ENCODE measurements at places on chromosomes 5 and 9.

GRCh38 chr5:32326216-32326772 is 13.6 kb upstream of the MTMR12 start:
- H3K4me1 ChIP-seq = peaks cover 5% of the 10 kb centered on the region
- peaks cover 5% of the 10 kb centered on the region for H3K36me3 ChIP-seq
- H3K27ac ChIP-seq = no peak overlapping the region
- no peaks in the 10 kb centered on the region for H3K27me3 ChIP-seq
- H3K4me3 ChIP-seq = no peak overlapping the region

- no peaks in the 10 kb centered on the region for H3K27me3 ChIP-seq
- H3K27ac ChIP-seq = no peak overlapping the region
- no peaks in the 10 kb centered on the region for H3K36me3 ChIP-seq
- no peak overlapping the region for H3K4me3 ChIP-seq
- DNase-seq = no peak
These were observed 7.3 kb upstream of the RGS3 start for GRCh38 chr9:113456235-113456634.

DNA sequence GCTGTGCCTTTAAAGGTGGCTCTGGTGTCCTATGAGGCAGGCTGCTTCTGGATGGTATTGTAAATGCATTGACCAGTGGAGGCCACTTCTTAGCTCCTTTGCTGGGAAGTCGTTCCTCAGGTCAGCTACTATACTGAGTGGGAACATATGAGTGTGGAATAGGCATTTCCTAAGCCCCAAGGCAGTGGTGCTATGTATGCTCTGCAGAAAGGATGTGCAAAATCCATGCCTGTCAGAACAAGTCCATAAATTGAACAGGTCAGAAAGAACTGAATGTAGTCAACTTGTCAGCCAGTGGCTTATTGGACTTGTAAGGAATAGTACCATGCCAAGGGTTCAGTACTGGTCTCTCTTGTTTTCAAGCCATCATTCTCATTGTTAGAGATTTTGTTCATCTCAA is 216.4 kb downstream of the CDH10 start:
- H3K27ac ChIP-seq = no peak overlapping the region
- H3K4me3 ChIP-seq = no peak overlapping the region
- no peaks in the 10 kb centered on the region for H3K27me3 ChIP-seq
- DNase-seq = no peak

DNA sequence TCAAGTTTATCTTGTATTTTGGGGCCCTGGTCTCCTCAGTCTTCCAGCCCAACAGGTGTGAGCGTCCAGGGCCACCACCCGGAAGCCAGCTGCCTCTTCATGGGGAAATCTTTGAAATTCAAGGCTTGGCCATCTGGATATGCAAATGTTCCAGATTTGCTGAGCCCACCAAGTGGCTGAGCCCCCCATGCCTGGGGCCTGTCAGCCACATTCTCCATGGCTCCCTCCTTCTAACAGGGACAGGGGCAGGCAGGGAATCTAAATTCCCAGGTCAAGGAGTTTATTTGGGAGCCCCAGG is 14.2 kb upstream of the CXXC5 start:
- no peaks in the 10 kb centered on the region for H3K27me3 ChIP-seq
- peak overlapping the region; percentile 26 for H3K27ac ChIP-seq
- no peak overlapping the region for H3K4me3 ChIP-seq
- DNase-seq = no peak

- no peaks in the 10 kb centered on the region for H3K4me1 ChIP-seq
- no peak for DNase-seq
- H3K27ac ChIP-seq = no peak overlapping the region
- H3K4me3 ChIP-seq = no peak overlapping the region
- H3K36me3 ChIP-seq = no peaks in the 10 kb centered on the region
These were observed 41.7 kb downstream of the SMIM15 start for GRCh38 chr5:61120534-61120933.

DNA sequence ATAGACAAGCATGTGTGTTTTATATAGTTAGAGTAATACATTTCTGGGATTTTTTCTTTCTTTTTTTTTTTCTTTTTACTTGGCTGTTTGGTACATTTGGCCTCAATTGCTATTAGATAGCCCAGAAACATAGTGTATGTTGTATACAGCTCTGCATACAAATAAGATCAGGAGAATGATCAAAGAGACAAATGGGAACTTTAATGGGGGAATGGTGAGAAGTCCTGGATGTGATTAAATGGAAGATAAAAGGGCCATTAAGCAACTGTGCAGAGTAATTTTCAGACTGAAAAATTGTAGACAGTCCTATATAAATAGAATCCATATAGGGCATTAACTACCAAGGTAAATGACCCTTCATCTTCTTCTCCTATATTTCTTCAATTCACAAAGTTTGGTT is 575.6 kb downstream of the EBF1 start:
- no peak overlapping the region for H3K27ac ChIP-seq
- peaks cover 2% of the 10 kb centered on the region for H3K4me1 ChIP-seq
- H3K27me3 ChIP-seq = no peaks in the 10 kb centered on the region
- no peaks in the 10 kb centered on the region for H3K36me3 ChIP-seq

DNA sequence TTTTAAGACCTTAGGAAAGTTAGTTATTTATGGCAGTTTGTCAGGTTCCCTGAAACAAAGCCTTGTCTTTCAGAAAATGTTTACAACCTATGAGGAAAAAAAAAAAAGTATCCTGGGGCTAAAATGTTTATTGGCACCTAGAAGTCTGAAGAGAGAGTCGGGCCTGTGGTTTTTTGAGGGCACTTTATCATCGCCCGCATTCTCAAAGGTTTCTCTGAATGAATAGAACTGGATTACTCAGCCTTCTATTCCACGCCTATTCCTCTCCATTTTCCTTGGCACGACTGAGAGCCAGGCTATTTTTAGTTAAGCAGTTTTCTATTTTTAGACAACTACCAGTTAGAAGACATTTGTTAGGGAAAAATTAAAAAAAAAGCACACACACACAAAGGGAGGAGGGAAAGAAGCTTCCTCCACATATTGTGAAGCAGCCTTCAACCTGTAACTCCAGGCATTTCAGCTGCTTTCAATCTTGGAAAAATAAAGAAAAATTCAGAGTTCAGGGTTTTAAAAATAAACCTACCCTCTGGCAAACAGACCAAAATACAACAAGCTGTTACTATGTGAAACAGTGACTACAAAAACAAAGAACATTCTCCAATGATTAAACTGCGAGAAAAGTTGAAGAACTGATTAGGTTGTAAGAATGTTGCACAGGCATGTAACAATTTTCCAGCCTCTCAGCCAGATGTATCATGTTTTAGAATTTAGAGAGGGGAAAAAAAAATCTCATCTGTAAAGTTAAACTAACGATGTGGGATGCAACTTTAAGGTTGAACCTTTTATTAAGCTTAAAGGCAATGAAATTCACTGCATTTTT is 97.0 kb downstream of the MEF2C start:
- no peak for DNase-seq
- H3K4me1 ChIP-seq = peaks cover 61% of the 10 kb centered on the region
- no peaks in the 10 kb centered on the region for H3K27me3 ChIP-seq

DNA sequence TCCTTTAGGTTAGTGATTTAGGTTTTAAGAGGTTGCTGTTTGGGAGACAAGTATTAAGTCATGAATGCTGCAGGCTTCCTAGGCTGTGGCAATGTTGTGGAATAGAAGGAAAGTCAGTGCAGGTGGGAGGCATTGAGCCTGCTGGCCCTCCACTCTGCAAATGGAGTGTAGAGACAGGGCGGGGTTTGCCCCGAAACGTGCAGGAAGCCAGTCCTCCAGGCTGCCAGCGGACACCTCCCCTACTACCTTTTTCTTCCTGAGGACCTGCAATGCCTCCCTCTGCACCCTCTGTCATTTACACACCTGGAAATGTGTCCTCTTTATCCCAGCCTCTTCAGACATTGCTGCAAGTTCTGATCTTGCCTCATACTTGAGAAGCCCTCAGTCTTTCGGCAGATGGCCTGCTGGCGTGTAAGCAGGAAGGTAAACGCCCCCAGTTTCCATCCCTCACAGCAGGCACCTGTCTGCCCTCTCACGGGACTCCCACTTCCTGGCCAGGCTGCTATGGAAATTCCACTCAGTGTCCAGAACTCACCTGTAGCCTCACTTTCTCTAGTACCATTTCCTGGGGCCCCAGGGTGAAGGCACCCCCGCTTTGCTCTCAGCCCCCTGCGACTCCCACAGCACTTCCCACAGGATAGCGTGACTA is 81.6 kb upstream of the BOD1 start:
- H3K27ac ChIP-seq = peak overlapping the region; percentile 26
- H3K36me3 ChIP-seq = no peaks in the 10 kb centered on the region
- H3K4me3 ChIP-seq = peak overlapping the region; percentile 7
- H3K27me3 ChIP-seq = no peaks in the 10 kb centered on the region
- peaks cover 18% of the 10 kb centered on the region for H3K4me1 ChIP-seq

- H3K4me1 ChIP-seq = peaks cover 46% of the 10 kb centered on the region
- H3K36me3 ChIP-seq = no peaks in the 10 kb centered on the region
- DNase-seq = no peak
- no peaks in the 10 kb centered on the region for H3K27me3 ChIP-seq
These were observed 75.2 kb downstream of the F2RL2 start for GRCh38 chr5:76547891-76548524.

DNA sequence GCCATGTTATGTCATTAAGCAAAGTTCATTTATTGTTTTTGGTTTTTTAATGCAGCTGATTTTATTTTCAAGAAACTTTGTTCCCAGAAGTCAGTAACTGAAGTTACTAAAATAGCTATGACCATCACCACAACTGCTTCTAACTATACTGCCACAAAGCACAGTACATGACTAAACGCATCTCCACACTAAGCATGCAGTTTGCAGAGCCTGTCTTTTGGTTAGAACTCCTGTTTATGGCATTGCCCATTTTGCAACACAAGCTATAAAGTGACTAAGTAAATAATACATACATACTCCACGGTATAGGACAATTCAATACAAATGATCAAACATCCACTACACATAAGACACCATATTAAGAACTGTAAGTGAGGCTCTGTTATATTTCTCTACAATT is 109.7 kb downstream of the MLLT3 start:
- no peak for DNase-seq
- no peaks in the 10 kb centered on the region for H3K27me3 ChIP-seq
- H3K4me1 ChIP-seq = peaks cover 15% of the 10 kb centered on the region

- no peak overlapping the region for H3K27ac ChIP-seq
- no peaks in the 10 kb centered on the region for H3K36me3 ChIP-seq
- no peak for DNase-seq
- no peaks in the 10 kb centered on the region for H3K4me1 ChIP-seq
- peaks cover 25% of the 10 kb centered on the region for H3K27me3 ChIP-seq
These were observed 126.5 kb upstream of the PALM2AKAP2 start for GRCh38 chr9:109653470-109653869.

GRCh38 chr5:169567079-169567478 is 16.5 kb upstream of the SPDL1 start:
- DNase-seq = no peak
- peaks cover 44% of the 10 kb centered on the region for H3K27me3 ChIP-seq
- no peaks in the 10 kb centered on the region for H3K4me1 ChIP-seq
- H3K4me3 ChIP-seq = no peak overlapping the region
- H3K27ac ChIP-seq = no peak overlapping the region

DNA sequence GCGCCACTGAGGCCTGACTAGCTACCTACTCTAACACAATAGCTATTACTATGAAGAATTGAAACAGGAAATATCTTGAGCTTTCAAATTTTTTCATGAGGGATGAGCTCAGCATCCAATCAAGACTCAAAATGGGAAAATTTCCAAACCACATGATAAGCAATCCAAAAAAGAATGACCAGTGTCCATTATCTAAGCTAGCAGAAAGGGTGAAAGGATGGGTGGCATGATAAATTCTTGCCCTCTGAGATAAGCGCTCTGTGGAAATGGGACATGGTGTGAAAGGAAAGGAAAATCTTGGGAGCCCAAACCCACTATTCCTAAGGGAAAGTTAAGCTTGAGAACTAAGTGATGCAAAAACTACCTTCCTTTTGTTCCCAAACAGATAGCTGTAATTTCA is 170.2 kb upstream of the NREP start:
- peaks cover 5% of the 10 kb centered on the region for H3K4me1 ChIP-seq
- no peak overlapping the region for H3K27ac ChIP-seq
- no peaks in the 10 kb centered on the region for H3K36me3 ChIP-seq
- no peaks in the 10 kb centered on the region for H3K27me3 ChIP-seq
- DNase-seq = no peak

DNA sequence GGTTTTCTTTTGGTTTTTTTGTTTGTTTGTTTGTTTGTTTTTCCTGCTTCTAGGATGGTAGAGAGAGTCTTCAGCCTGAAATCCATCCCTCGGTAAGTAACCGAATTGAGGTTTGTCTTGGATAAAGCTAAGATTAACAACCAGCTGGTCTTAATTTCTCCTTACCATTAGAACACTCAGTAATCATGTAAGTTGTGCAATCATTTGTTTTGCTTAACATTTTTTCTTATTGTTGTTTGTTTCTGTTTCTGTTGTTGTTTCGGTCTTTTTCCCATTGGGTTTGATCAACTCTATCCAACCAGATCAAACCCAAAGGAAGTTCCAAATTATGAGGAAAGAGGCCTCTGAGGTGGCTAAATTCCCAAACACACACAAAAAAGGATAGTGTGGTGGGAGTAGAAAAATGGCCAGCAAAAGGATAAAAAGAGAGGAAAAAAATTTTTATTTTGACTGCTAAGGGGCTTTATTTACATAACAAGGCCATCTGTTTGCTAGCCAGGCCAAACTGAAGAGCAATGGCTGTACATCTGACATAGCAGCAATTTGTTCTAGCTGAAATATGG is 49.6 kb upstream of the ANKRD31 start:
- DNase-seq = no peak
- H3K4me3 ChIP-seq = no peak overlapping the region

DNA sequence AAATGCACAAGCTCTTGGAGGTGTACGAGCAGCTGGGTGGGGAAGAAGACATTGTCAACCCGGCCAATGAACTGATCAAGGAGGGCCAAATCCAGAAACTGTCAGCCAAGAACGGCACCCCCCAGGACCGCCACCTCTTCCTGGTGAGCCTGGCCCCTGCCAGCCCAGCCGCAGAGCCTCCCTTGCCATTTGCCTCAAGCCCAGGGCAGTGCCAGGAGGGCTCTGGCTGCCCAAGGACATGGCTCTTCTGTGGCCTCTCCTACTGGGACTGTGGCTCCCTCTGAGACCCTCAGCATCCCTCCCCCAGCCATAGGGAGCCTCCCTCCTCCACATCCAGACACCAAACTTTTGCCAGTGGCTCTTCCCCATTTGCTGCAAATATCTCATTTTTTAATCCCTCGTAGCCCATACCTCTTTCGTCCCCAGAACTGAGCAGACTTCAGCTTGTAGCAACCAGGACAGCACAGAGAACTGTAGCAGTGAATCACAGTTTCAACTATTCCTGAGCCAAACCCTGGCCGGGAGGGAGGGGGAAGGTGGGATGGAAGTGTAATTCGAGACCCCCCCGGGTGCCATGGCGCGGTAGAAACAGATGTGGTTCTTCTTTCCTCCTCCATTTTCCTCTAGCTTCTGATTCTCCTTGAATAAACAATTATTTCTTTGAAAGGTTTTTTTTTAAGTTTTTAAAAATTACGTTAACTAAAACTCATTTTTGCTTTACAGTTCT is 44.5 kb upstream of the SUSD3 start:
- no peak overlapping the region for H3K4me3 ChIP-seq
- H3K27me3 ChIP-seq = no peaks in the 10 kb centered on the region
- no peak for DNase-seq
- H3K4me1 ChIP-seq = no peaks in the 10 kb centered on the region
- H3K27ac ChIP-seq = no peak overlapping the region
- peaks cover 52% of the 10 kb centered on the region for H3K36me3 ChIP-seq
